Heart right ventricle (tissue), 16 donors: ENCODE measurements at places on chromosomes 6 and 20. TPM values are rescaled to one million over a fixed set of nuclear protein-coding genes. Genes with fewer than 3 reads are reported as not detected.

RIPOR3 gene
- 50.2 TPM for polyA plus RNA-seq

OLIG3 gene
- not detected for polyA plus RNA-seq

ALDH5A1 gene
- polyA plus RNA-seq, result 1.9 TPM

MKKS gene
- polyA plus RNA-seq, result 24.8 TPM

IL20RA gene
- 0.28 TPM for polyA plus RNA-seq

RNASET2 gene
- polyA plus RNA-seq, result 7.3 TPM

GJA10 gene
- polyA plus RNA-seq, result not detected

PNPLA1 gene
- polyA plus RNA-seq, result not detected

KIAA1755 gene
- 6.2 TPM for polyA plus RNA-seq
